ENCODE measurements at places on chromosomes 4 and X.

DNA sequence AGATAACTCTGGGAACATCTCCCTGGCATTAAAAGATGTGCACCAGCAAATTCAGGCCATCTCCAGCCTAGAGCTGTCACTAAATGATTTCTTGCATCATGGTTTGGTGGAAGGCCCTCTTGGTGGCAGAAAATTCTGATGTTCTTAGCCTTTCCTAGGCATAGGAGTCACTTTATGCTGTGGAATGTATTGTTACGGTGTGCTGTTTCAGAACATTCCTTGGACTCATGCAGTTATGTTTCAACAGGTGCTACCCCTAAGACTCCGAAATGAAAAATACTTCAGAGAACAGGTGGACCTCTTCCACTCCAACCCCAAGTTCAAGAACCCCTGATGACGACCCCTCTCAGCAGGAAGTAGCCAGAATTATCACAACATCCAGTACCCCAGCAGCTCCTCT lies 20.3 kb upstream of the PAPSS1 start:
- DNase-seq = no peak

GRCh38 chr4:79492148-79492547 lies 84.1 kb upstream of the GK2 start:
- no peak for DNase-seq

- DNase-seq = peak; percentile 39
These were observed 36.6 kb downstream of the CCNG2 start for GRCh38 chr4:77193511-77194102.

DNA sequence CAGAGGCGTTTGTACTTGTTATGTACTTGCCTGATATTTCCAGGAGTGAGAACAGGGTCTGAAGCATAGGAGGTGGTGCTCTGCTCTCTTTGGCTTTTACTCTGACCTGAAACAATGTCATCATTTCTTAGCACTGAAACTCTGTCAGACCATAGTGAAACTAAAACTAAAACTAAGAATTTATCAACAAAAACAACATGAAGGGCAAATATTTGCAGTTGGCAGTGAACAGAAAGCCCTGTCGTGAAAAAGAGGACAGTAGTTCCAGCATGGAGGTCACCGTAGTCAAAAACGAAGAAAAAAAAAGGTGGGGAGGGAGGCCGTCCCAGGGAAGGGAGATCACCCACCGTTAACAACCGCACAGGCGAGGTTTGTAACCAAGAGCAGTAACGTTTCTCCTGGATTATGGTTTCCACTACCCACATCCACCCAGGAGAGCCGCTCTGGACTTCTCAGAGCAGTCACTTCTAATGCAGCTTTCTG lies 97.5 kb downstream of the ANK2 start:
- no peak for DNase-seq

DNA sequence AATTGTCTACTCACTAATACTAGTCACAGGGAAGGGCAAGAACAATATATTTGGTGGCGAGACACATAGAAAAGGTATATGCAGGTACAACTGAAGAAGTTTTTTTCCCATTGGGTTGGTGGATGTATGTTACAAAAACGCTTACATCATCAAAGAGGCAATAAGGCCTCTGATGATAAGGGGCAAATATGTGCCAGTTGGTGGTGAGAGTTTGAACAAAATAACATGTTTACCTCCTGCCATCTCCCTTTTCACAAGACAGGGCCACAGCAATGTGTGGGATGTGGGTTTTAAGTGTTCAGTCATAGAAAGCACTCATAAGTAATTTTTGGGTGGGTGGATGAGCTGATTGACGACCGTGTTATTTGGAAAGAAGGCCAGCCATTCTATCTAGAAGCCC lies 41.7 kb downstream of the PAGE2 start:
- DNase-seq = no peak

DNA sequence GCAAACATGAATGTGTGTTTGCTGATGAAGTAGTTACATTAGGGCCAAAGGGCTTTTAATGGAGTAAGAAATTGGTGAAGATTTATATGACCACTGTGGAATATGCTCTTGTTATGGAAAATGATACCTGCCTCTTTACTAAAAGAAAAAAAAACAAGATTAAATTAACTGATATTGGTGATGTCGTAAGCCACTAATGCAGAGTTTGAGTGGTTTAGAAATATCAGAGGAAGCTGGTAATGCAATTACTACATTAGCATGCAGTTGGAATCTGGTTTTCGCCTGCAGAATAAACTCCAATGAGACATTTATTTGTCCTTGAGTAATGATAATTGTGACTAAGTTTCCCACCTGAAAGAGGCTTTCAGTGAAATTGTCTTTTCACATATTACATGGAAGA lies 597.9 kb downstream of the GALNTL6 start:
- DNase-seq = no peak

DNA sequence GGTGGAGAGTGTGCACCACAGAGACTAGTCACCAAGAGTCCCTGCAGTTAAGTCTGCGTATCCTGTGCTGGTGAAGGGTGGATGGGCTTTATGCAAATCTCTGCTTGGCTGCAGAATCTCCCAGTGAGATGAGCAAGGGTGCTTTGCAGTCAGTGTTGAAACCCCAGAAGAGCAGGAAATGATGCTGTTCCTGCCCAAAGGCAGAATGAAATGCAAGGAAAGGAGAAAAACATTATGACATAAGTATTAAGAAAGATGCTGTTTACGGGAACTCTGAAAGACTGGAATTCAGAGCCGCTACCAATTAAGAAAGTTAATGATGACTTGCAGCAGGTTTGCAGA lies 25.4 kb upstream of the ACSL1 start:
- DNase-seq = peak; percentile 34

DNA sequence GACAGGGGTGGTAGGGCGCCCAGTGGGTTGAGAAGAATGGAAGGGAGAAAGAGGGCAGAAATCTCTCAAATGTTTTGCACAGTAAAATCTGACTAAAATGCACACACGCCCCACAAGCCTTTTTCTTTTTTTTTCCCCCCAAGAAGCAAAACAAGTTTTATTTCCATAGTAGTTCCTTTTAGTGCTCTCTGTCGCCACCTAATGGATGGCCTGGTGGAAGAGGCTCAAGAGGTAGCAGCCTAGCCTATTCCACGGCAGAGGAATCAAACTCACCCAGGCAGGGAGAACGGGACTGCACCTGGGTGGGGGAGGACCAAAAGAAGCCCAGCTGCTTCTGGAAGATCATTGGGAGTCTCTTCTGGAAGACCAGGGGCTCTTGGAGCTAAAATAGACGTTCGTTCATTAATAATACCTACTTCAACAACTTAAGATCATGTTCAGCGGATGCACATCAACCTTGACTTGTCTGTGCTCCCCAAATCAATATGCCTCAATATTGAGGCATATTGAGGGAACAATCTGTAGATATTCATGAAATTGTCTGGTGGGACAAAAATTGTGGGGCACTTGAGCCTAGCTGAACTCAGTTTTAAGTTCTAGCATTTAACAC lies 31.6 kb upstream of the IRAK1 start:
- peak; percentile 1 for DNase-seq

DNA sequence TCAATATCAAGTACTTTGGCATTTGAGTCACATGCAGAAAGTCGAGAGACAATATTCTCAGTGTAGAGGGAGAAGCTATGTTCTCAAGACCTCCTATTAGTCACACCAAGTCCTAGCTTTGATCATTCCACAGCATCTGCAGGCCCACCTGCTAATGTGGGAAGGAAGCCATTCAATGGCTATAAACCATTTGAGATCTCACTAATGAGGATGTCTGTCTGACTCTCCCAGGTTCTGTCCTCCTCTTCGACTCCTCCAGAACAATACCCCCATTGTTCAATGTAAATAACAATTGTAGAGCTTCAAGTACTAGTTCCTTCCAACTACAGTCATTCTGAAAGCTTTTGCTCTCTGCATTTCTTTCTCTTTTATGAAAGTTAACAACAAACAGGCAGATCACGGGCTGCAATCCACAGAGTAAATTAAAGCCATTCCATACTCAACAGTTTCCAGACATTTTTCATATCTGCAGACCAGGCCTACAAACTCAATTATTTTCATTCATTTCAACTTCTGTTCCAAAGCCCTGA lies 140.2 kb upstream of the EDNRA start:
- no peak for DNase-seq

DNA sequence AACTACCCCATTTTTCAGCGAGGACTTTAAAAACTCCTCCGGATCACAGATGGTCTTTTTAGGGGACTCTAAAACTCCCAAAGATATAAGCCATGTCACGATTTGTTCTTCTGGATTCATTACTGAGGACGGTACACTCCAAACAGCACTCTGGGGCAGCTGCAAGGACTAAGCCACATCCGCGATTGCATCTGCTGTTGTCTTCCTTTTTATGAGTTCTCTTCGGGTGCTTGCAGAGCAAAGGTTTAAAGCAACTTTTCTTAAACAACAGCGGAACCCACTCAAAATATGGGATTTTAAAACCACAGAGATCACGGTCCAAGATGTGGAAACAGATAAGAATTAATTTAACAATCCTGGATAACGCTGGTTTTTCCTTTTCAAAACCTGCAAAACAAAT lies at the start of gene ARHGEF6:
TSS of gene ARHGEF6 (minus strand) at position 170 of the 400 bp plus-strand sequence. CDS start at position 120, 50 bp downstream.
- DNase-seq = peak; percentile 39

DNA sequence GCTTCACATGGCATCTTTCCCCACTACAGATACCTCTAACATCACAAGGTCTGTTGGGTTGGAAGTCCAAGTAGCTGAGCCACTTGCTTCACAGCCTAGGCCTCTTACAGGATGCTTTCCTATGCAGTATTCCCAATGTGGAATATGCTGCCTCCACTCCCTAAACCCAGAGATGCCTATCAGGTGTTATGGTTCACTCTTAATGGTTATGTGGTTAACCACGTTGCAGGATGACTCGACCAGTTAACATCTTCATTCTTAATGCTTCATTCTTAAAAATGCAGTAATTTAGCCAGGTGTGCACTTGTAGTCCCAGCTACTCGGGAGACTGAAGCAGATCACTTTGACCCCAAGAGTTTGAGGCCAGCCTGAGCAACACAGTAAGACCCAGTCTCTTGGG lies 24.2 kb downstream of the HAUS3 start:
- DNase-seq = no peak

DNA sequence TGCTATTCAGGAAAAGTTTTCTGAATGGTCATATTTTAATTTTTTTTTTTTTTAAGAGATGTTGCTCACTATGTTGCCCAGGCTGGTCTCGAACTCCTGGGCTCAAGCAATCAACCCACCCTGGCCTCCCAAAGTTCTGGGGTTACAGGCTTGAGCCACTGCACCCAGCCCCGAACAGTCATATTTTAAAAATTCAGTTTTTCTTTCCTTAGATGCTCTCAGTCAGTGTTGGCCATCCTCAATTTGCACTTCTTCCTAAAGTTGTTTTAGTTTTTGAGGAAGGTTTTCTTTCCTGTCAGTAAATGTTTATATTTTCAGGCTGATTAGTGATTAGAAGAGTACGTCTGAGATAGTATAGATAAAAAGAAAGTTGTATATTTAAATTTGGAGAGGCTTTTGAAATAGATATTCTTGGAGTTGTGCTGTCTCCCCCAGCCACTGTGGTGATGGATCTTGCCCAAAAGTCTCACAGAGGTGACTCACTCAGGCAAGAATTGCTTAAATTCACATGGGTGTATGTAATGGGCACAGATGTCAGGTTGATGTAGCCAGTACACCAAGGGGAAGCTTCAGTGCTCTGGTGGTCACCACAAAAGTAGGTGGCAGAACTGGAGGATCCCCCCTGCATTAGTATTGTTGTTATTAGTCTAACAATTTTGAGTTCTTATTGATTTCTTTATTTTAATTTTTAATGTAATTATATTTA lies 72.2 kb upstream of the ELOVL6 start:
- DNase-seq = no peak

GRCh38 chr4:42083816-42084215 lies 68.6 kb downstream of the BEND4 start:
- DNase-seq = no peak

DNA sequence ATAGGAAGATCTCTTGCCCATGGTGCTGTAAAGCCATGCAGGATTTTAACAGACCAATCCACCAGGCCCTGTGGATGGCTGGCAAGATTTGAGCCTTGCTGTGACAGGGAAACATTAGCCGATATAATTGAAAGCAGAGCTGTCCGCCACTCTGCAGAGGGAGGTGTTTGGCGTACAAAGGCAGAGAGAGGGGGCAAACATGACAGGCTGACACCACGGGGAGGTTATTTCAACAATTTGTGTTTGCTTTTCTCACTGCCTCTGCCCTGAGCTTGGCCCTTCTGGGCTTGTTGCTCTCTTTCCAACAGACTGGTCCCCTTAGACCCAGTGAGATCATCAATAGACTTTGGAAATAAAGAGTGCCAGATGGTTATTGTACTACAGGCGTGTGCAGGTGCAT lies 59.4 kb downstream of the CLNK start:
- DNase-seq = no peak

- DNase-seq = no peak
These were observed 667.1 kb upstream of the BOD1L1 start for GRCh38 chr4:14294611-14295010.

DNA sequence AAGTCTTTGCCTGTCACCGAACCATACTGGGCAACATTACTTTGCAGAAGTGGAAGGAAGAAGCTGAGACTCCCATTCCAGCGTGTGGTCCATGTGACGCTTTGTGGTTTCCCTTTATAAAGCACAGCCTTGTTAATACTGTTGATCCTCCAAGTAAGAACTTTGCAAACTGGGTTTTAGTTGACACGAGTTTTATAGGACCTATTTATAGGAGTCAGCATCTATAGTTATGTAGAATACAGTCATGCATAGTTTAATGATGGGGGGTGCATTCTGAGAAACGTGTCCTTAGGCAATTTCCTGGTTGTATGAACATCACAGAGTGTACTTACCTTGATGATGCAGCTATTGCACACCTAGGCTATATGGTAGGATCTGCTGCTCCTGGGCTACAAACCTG lies 1879.4 kb upstream of the TENM3 start:
- DNase-seq = peak; percentile 23

DNA sequence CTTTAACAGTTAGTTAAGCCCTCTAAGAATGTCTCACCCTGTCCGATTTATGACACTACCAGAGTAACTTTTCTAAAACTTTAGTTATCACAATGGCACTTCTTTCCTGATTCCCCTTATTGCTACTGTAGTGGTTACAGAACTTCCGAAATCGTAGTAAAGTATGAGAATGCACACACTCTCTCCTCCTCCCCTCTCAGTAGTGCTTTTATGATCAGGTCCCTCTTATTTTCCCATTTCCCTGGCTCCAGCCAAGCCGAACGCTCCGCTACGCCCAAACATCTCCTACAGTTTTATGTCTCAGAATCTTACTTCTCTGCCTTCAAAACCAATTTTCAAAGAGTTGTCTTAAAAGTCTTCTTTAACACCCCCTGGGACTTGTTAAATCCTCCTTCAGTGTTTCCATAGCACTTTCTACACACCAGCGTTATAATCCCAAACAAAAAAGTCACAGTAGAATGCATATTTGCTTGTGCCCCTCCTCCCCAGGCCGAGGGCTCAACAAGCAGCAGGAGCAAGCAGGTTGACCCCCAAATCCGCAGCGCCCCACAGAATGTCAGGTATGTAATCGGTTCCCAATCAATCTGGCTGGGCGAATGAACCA lies 671 bp downstream of the HPF1 start:
- no peak for DNase-seq
